DMS53 (cell line): ENCODE measurements at places on chromosomes 11 and 22.

- no peak for DNase-seq
These were observed 728.2 kb downstream of the LUZP2 start for GRCh38 chr11:25225078-25225477.

GRCh38 chr11:64317325-64317960, at the start of gene TRMT112:
Gene TRMT112, minus strand, starts transcription at chr11:64317559. Its CDS starts 33 bp downstream, at chr11:64317526.
- DNase-seq = peak; percentile 100

DNA sequence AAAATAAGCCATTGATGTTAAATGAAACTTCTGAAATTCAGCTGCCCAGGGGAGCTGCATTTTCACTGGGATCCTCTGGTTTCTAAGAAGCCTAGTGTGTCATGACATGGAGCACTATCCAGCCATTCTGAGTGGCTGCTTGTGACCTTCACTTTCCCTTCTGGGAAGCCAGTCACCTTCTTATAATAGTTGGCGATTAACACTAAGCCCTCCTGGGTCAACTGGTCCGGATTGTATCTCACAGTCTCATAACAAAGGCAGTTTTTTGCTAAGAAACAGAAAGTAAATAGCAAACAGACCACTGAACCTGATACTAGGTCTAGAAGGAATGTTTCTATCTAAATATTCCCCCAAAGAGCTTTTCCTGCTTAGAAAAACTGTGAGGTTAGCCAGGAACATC, 7.9 kb downstream of the CSRP3 start:
- no peak for DNase-seq

GRCh38 chr11:131980888-131981668, 610.7 kb downstream of the NTM start:
- no peak for DNase-seq
